ENCODE measurements at places on chromosomes 2 and 18. TPM values are rescaled to one million over a fixed set of nuclear protein-coding genes. Genes with fewer than 3 reads are reported as not detected.

DNA sequence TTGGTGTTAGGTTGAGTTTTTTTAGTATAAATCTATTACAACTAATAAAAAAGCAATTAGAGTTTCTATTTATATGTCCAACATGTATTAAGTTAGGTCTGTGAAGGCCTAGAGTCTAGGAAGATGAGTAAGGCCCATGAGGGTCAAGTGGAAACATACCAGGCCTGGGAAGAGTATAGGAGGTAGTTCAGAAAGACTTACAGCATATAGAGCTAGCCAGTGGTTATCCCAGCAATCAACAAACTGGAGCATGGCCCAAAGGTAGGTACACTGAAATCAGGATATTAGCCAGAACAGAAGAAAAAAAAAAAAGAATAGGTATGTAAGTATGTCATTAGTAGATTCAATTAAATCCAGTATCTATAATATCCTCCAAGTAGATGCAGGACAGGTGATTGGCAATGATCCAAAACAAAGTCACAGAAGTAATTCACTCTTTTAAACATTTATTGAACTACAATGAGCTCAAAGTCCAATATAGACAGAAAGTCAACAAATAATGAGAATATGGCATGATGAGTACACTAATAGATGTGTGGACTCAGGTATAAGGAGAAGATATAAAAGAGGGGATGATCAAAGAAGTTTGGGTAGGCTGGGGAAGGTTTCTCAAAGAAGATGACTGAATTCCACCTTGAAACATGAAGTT, 70.3 kb downstream of the IKZF2 start:
- DNase-seq: no peak

GRCh38 chr2:50922506-50922905, 109.4 kb downstream of the NRXN1 start:
- DNase-seq: no peak

EIF2AK2 gene
- total RNA-seq: 27.0 TPM

GRCh38 chr2:233901367-233901766, 15.8 kb upstream of the TRPM8 start:
- no peak for DNase-seq

GRCh38 chr2:146730882-146731281, 1113.9 kb upstream of the ACVR2A start:
- no peak for DNase-seq

DNAH6 gene
- 0.52 TPM for total RNA-seq

DNA sequence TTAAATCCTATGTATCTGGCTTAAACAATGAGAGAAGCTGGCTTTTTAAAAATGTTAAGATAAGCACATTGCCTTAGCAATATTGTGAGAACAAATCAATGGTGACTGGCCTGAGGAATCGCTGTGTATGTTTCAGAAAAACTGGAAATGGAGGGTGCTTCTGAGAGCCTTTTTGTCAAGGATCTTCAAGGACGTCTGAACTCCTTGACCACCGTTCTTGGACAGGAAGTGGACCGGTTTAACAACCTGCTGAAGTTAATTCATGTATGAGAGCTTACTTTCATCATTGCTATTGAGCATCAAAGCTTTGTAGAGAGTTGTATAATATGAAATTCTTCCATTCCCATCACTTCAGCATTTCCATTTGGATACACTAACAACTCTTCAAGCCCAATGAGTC, 72.6 kb downstream of the TRABD2A start:
- DNase-seq: no peak

MYOM1 gene
- total RNA-seq: 3.2 TPM

MC4R gene
- not detected for total RNA-seq

SERPINB3 gene
- not detected for total RNA-seq

- DNase-seq: no peak
Observed at GRCh38 chr2:30503695-30504052, 56.6 kb downstream of the LCLAT1 start.

DNA sequence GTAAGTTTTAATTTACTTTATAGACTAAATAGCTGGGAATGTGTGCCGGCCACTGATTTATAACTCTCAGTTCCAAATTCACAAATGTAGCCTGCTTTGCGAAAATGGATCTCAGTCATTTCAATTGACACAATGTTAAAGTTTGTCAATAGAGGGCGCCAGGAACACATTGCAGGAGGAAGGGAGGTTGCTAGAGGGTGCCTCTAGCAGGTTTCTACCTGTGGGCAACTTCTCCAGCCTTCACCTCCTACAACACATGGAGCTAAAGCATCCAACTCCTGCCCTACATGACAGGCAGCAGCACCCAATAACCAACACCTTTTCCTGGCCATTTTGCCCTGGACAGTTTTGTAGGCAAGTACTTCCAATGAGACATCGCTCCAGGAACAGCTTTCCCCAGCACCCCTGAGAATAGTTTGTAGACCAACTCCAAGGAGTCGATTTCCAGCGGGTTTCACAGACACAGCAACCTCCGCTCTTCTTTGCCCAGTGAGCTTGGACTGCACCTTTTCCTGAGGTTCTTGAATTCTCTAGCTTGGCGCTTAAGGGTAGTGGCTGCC, 784.8 kb upstream of the CDH2 start:
- no peak for DNase-seq

DNA sequence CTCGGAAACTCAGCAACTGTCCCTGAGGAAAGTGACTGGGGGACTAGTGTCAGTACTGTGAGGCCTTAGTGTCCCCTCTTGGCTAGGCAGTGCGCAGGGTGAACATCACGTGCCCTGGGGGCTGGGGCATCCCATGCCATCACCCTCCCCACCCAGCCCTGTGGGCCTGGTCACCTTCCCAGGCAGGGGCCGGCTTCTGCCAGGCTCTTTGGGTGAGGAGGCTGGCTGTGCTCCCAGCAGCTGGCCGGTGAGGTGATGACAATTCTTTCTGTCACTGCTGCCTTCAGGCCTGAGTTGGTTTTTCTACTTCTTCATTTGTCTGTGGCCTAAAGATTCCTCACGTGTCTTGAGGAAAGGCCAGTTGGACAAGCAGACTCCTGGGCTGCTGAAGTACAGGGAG, 180.8 kb downstream of the KLHL29 start:
- no peak for DNase-seq

DNA sequence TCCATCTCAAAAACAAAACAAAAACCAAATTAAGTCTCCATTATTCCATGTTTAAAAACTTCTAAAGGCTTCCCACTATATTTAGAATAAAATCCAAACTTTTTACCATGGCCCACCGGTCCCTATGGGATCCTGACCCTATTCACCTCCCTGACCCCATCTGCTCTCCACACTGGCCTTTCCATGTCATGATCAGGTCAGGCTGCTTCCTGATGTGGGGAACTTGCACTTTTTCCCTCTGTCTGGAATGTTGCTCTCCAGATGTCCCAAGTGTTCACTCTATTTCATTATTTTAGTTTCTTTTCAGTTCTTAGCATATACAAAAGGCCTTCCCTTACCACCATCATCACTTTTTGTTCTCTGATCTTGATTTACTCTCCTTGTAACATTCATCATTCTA, 7.5 kb upstream of the MTA3 start:
- DNase-seq: no peak

- no peak for DNase-seq
Observed at GRCh38 chr2:203890733-203891132, 23.2 kb downstream of the CTLA4 start.

DNA sequence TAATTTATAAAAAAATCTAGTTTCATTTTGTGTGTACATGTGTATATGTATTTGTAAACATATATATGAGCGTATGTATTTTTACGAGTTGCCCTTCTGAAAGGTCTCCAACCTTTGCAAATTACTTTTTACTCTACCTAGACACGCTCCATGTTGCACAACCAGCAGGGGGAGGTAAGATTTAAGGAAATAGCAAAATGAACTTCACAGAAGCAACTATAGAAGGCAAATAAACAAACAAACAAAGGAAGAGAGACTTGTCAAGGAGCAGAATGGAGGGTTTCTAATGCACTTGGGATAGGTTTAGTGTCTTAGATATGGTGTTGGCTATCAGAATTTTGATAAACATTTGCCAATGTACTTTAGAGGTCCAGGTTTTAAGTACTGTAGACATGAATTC, 820.5 kb upstream of the POU3F3 start:
- DNase-seq: no peak

TMEM163 gene
- 0.57 TPM for total RNA-seq

- DNase-seq: no peak
Observed at GRCh38 chr18:44557616-44558151, 123.0 kb upstream of the SETBP1 start.

FSHR gene
- total RNA-seq: not detected

- DNase-seq: no peak
Observed at GRCh38 chr2:11387100-11387390, 42.6 kb upstream of the ROCK2 start.

DNA sequence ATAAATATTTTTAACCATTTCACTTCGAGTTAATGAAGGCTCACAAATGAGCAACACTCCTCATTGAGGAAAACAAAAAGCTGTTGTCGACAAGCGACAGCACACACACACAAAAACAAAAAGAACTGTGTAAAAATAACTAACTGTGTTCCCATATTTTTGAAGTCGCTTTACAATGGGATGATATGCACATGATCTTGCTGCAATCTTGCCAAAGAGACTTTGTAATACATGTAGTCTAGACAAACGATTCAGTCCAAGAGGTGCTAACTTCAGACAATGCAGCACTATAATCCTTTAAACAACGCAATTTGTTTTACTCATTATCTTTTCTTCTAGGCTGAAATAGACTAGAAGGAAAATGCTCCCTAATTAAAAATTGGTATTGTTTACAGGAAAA, 7.2 kb upstream of the USP34 start:
- no peak for DNase-seq

- no peak for DNase-seq
Observed at GRCh38 chr18:78582898-78583738, 396.5 kb upstream of the SALL3 start.

MAPK4 gene
- total RNA-seq: not detected

- DNase-seq: no peak
Observed at GRCh38 chr18:54720620-54721019, 107.7 kb upstream of the RAB27B start.

DNA sequence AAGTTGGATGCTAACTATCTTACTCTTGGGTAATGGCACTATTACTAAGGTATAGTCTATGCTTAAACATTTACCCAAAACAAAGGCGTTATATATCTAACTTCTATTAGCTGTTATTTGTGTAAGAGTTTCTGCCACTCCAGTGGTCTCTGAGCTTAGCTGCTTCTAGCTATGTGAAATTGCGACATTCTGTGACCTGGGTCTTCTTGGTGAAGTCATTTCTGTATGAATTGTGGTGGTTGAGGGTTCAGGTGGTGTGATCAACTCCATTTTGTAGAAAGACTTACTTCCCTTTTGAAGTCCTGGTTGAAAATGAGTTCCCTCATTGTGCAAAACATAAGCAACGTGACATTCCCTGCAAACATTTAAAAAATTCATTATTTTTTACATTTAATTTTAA, 221.6 kb downstream of the PIK3C3 start:
- DNase-seq: no peak

MGAT4A gene
- 205 TPM for total RNA-seq

HOXD12 gene
- not detected for total RNA-seq

- no peak for DNase-seq
Observed at GRCh38 chr2:129721846-129722245, 257.6 kb upstream of the RAB6C start.

GRCh38 chr2:20994130-20994529, 49.7 kb downstream of the APOB start:
- DNase-seq: no peak

- DNase-seq: no peak
Observed at GRCh38 chr2:69335311-69335710, 51.7 kb downstream of the GFPT1 start.

- DNase-seq: no peak
Observed at GRCh38 chr2:215979620-215980019, 33.7 kb downstream of the MREG start.

DNA sequence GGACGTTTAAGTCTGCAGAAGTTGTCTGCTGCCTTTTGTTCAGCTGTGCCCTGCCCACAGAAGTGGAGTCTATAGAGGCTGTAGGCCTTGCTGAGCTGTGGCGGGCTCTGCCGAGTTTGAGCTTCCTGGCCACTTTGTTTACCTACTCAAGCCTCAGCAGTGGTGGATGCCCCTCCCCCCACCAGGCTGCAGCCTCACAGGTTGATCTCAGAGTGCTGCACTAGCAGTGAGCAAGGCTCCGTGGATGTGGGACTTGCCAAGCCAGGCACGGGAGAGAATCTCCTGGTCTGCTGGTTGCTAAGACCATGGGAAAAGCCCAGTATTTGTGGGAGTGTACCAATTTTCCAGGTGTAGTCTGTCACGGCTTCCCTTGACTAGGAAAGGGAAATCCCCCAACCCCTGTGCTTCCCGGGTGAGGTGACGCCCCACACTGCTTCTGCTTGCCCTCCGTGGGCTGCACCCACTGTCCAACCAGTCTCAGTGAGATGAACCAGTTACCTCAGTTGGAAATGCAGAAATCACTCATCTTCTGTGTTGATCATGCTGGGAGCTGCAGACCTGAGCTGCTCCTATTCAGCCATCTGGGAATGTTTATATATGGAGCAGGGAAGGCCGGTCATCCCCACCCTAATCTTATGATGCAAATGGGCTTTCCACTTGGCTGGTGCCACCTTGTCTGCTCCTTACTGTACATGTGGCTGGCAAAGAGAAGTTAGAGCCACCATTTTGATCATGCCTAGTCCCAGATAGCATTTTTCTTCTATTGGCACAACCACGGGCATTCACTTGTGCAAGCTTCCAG, 156.9 kb upstream of the ITGA6 start:
- no peak for DNase-seq

LRP2 gene
- not detected for total RNA-seq

Data from T-helper 17 cell (primary cell).